ENCODE measurements at places on chromosomes 3 and 15.

GRCh38 chr15:98076021-98076816 is 115.7 kb downstream of the ARRDC4 start:
- DNase-seq = no peak

- DNase-seq = no peak
Observed at GRCh38 chr3:20078194-20078714, 38.0 kb downstream of the KAT2B start.

GRCh38 chr3:192772240-192772894 is 45.0 kb upstream of the FGF12 start:
- DNase-seq = no peak

GRCh38 chr3:148981273-148981672 is 10.1 kb upstream of the GYG1 start:
- no peak for DNase-seq

GRCh38 chr3:168094877-168095610 is 680 bp downstream of the GOLIM4 start:
- DNase-seq = peak; percentile 48

- no peak for DNase-seq
Observed at GRCh38 chr3:30309961-30310954, 296.1 kb upstream of the TGFBR2 start.

DNA sequence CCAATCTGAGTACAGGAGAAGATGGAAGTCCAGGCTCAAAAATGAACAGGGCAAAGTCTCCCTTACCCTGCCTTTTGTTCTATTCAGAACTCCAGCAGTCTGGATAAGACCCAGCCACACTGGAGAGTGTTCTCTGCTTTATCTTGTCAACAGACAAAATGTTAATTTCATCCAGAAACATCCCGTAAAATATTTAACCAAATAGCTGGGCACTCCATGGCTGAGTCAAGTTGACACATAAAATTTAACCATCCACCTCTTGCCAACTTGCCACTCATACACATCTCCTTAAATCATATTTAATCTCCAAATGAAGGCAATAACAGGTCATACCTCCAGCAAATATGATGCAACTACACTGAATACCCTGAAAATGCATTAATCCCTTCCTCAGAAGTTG is 33.6 kb downstream of the MKRN3 start:
- DNase-seq = no peak

- no peak for DNase-seq
Observed at GRCh38 chr15:100757661-100758060, 122.0 kb upstream of the ALDH1A3 start.

- DNase-seq = no peak
Observed at GRCh38 chr15:68349151-68349550, 71.6 kb downstream of the FEM1B start.

GRCh38 chr15:89907289-89907688 is 5.5 kb downstream of the ARPIN start:
- no peak for DNase-seq

DNA sequence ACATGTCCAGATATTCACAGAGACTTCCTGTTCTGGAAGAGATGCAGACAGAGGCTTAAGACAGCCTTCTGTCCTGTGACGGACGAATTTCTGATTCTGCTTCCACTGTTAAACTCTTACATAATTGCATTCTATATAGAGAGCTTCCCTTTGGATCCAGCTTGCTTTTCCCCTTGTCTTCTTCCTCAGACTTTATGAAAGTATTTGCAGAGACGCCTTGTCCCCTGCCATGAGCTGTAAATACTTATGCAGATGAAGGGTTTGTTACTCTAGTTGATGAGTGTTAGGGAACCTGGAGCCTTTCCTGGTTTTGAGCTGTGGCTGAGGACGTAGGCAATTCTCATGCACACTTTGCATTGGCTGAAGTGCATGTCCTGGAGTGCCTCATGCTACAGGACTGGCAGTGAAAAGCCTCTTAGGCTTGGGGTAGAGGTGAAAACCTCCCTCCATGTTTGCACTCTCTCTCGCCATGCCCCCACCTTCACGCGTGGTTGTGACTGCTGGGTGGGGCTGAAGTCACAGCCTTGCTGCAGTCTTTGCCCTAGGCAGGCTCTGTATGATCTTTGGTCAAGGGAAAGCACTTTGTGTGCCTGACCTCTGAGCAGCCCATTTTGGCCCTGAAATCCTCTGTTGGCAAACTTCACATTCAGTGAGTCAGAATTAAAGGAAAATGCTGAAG is 286.6 kb downstream of the PTPRG start:
- no peak for DNase-seq

DNA sequence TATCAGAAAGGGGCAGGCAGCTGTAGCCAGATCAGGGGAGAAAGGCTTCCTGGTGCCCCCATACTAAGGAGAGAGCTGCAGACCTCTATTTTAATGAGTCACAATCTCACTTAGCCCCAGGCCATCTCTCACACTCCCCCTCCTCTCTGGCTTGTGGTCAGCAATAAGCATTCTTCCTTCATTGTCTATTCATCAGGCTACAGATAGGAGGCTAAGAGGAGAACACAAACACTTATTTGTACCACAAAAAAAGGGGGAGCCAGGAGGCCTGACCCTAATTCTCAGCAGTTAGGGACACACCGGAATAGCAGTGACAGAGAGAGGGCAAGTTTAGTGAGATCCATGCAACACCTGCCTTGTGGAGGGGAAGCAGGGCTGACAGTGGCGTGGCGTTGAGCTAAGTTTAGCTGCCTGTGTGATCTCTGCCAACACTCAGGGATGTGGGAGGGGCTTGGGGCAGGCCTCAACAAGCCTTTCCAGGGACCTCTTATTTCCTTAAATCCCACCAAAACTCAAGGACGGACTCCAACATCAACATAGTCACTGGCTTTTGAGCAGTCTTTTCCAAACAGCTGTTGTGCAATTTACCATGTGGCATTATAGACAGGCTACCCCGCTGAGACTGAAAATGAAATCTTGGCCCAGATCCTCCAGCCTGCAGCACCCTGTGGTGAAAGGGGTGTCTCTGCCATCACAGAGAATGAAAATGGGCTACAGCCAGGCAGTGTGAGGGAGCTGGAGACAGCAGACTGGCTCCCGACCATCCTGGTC is 191.9 kb upstream of the TSC22D2 start:
- DNase-seq = no peak

DNA sequence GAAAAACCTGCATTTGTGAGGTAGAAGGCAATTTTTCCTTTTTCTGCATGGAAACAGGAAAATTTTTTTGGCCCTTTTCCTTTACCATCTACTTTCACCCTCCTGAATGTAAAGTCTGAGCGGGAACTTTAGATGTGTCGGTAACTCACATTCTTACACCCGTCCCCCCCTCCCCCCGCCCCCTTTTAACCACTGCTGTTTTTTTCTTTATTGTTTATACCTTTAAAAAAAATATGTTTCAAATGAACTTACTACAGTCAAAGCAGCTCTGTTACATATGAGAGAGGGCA is 487 bp upstream of the HES1 start:
- no peak for DNase-seq
